ENCODE measurements at places on chromosomes 7 and 10. TPM values are rescaled to one million over a fixed set of nuclear protein-coding genes. Genes with fewer than 3 reads are reported as not detected.

- H3K4me3 ChIP-seq = no peak overlapping the region
- H3K27ac ChIP-seq = no peak overlapping the region
- H3K36me3 ChIP-seq = no peaks in the 10 kb centered on the region
- no peaks in the 10 kb centered on the region for H3K27me3 ChIP-seq
- no peak for DNase-seq
Observed at GRCh38 chr7:20208651-20209307, 8.4 kb downstream of the MACC1 start.

DNA sequence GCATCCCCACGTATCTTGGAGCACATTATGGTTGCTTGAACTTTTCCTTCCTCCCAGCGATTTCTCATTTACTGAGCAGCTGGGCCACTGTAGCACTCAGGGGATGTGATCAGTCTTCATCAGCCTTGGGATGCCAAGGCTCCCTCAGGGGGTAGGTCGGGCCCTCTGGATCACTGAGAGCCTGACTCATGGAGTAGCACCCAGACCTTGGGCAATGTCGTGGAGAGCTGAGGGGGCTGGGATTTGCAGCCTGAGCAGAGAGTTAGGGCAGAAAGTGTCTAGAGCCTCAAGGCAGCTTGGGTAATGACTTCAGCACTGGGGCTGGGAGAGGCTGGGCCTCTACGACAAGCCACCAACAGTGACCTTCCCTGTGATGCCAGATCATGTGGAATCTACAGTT lies 86.5 kb upstream of the CXCL12 start:
- H3K4me1 ChIP-seq = no peaks in the 10 kb centered on the region
- no peaks in the 10 kb centered on the region for H3K36me3 ChIP-seq
- no peaks in the 10 kb centered on the region for H3K27me3 ChIP-seq

The NMT2 gene
- total RNA-seq = 4.7 TPM

DNA sequence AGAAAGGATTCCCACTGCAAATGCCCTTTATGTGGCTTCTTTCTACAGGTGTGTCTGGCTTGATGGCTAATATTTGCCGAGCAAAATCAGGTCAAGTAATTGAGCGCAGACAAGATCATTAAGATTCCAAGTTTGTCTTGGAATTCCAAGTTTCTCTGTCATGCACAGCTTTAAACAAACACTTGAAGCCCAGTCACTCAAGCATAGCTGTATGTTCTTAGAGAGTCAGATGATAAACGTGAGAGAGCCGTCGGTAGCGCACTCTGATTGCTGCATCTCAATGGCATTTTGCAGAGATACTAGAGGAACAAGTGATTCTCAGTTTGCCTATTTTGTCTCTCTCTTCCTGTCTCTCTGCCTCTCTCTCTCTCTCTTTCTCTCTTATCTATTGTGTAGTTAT lies 658 bp downstream of the DMBT1 start:
- H3K4me1 ChIP-seq = no peaks in the 10 kb centered on the region
- H3K27me3 ChIP-seq = no peaks in the 10 kb centered on the region
- DNase-seq = no peak
- H3K4me3 ChIP-seq = no peak overlapping the region
- H3K27ac ChIP-seq = no peak overlapping the region

DNA sequence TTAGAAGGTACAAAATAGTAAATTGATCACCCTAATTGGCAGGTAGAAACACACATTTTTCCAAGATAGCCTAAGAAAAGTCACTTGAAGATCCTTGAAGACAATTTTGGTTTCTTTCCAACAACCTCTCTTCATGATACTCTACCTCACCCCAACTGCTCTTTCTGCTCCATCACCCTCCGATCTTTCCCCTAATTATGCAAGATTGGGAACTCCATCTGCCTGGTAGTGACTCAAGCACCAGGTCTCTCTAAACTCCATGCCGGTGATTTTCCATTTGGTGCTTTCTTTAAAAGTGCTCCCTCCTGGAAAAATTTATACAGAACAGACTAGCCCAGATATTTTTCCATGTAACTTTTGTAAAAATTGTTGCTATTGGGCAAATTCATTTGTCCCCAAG lies 1.1 kb upstream of the AKR1B1 start:
- no peaks in the 10 kb centered on the region for H3K36me3 ChIP-seq
- no peaks in the 10 kb centered on the region for H3K27me3 ChIP-seq
- DNase-seq = no peak
- no peak overlapping the region for H3K27ac ChIP-seq
- no peak overlapping the region for H3K4me3 ChIP-seq

The CDH23 gene
- total RNA-seq = 8.5 TPM

- no peaks in the 10 kb centered on the region for H3K27me3 ChIP-seq
- H3K27ac ChIP-seq = no peak overlapping the region
- H3K4me3 ChIP-seq = no peak overlapping the region
- H3K36me3 ChIP-seq = no peaks in the 10 kb centered on the region
- H3K4me1 ChIP-seq = peaks cover 8% of the 10 kb centered on the region
- no peak for DNase-seq
Observed at GRCh38 chr7:55970978-55971377, 6.6 kb downstream of the NIPSNAP2 start.

DNA sequence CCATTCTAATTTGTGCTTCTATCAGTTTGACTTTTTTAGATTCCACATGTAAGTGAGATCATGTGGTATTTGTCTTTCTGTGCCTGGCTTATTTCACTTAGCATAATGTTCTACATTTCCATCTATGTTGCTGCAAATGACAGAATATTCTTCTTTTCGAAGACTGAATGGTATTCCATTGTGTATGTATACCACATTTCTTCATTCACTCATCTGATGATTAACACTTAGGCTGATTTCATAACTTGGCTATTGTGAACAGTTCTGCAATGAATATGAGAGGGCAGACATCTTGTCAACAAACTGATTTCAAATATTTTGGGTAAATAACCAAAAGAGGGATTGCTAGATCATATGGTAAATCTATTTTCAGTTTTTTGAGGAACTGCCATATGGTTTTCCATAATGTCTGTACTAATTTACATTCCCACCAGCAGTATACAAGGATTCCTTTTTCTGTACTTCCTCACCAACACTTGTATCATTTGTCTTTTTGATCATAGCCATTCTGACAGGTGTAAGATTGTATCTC lies 52.9 kb downstream of the ZNF22 start:
- no peak for DNase-seq
- no peaks in the 10 kb centered on the region for H3K4me1 ChIP-seq
- H3K4me3 ChIP-seq = no peak overlapping the region

DNA sequence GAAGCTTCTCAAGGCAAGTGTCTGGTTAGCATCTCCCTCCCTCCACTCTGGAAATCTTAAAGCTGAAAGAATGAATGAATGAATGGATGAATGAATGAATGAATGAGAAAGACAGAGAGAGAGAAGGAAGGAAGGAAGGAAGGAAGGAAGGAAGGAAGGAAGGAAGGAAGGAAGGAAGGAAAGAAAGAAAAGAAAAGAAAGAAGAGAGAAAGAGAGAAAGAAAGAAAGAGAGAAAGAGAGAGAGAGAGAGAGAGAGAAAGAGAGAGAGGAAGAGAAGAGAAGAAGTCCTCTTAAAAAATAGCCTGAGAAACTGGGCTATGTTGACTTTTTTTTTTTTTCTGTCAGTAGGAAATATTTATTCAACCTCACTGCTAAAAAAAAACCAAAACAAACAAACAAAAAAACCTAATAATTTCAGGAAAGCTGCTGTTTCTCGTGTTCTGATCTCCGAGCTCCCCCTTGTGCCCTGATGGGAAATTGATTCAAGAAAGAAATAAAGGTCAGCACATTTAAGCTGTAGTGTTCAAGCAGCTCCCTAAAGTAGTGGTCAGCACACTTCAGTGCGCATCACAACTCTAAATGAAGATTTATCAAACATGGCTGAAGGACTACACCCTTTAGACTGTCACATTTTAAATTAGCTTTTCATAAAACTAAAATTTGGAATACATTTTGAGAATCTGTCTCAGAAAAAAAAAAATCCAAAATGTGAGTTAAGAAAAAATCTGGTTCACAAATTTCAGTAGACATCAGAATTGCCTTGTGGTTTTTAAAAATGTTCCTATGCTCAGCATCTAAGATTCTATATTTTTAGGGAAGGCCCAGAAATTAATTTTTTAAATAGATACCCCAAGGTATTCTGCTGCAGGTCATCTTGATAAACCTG lies 154.3 kb downstream of the ELAPOR2 start:
- H3K27ac ChIP-seq = no peak overlapping the region
- H3K4me3 ChIP-seq = no peak overlapping the region
- no peaks in the 10 kb centered on the region for H3K36me3 ChIP-seq
- no peaks in the 10 kb centered on the region for H3K4me1 ChIP-seq

DNA sequence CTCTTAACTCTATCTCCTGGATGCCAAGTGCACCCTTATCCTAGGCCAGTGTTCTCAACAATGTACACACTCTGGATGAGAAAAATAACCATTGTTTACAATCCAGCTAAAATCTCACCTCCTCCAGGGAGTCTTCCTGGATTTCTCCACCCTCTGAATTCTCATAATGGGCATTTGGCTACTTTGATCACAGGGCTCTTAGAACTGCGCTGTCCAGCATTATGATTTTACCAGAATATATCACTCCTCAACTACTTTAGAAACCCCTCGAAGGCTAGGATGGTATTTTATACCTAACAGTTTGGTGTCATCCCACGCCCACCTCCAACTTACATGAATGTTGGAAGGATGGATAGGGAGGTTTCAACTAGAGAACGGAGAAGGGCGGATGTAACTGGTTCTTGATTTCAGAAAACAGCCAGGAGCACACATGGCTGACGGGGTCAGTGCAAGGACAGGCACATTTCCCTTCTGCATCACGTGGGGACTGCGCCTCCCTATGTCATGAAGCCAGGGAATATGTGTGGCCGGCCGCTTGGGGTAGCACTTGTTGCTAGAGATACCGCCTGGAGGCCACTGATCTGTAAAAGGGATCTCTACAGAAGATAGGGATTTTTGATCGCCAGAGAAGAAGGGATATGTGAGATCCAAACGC lies 1.2 kb upstream of the ATP6V0E2 start:
- no peaks in the 10 kb centered on the region for H3K36me3 ChIP-seq
- DNase-seq = peak; percentile 56
- peak overlapping the region; percentile 62 for H3K4me3 ChIP-seq
- peaks cover 5% of the 10 kb centered on the region for H3K4me1 ChIP-seq

DNA sequence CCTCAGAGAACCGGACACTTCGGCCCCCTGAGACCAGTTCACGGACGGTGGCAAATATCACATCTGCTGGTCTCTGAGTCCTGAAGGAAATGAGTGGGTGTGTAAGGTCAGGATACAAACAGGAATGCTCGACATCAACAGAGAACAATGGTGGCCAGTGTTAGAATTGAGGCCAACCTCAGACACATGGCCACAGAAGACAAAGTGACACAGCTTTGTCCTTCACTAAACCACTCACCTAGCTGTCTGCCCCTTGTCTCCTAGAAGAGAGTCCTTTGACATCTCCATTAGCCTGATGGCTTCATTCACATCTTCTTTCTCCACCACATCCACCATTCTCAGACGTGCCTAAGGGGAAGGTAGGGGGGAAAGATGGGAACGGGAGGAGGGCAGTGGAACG lies 4.3 kb downstream of the COPS6 start:
- H3K4me3 ChIP-seq = no peak overlapping the region
- H3K36me3 ChIP-seq = peaks cover 36% of the 10 kb centered on the region
- no peaks in the 10 kb centered on the region for H3K27me3 ChIP-seq

GRCh38 chr7:145169908-145170307 lies 334.1 kb upstream of the TPK1 start:
- H3K4me3 ChIP-seq = no peak overlapping the region
- H3K27me3 ChIP-seq = no peaks in the 10 kb centered on the region
